ENCODE measurements at places on chromosomes 4 and X. TPM values are rescaled to one million over a fixed set of nuclear protein-coding genes. Genes with fewer than 3 reads are reported as not detected.

GRCh38 chr4:26334366-26334765, 13.6 kb downstream of the RBPJ start:
- no peak overlapping the region for H3K4me3 ChIP-seq
- no peak for DNase-seq
- H3K27me3 ChIP-seq, result no peaks in the 10 kb centered on the region
- H3K4me1 ChIP-seq, result peaks cover 11% of the 10 kb centered on the region
- no peak overlapping the region for H3K27ac ChIP-seq

GRCh38 chr4:74618659-74619058, 173.7 kb downstream of the AREG start:
- H3K4me3 ChIP-seq, result no peak overlapping the region
- peaks cover 3% of the 10 kb centered on the region for H3K4me1 ChIP-seq

- H3K27me3 ChIP-seq, result peaks cover 4% of the 10 kb centered on the region
- no peak for DNase-seq
- no peaks in the 10 kb centered on the region for H3K36me3 ChIP-seq
- H3K4me1 ChIP-seq, result no peaks in the 10 kb centered on the region
- H3K27ac ChIP-seq, result no peak overlapping the region
- H3K4me3 ChIP-seq, result no peak overlapping the region
Observed at GRCh38 chr4:5137927-5138326, 86.6 kb downstream of the STK32B start.

HMX1 gene
- total RNA-seq, result not detected

DNA sequence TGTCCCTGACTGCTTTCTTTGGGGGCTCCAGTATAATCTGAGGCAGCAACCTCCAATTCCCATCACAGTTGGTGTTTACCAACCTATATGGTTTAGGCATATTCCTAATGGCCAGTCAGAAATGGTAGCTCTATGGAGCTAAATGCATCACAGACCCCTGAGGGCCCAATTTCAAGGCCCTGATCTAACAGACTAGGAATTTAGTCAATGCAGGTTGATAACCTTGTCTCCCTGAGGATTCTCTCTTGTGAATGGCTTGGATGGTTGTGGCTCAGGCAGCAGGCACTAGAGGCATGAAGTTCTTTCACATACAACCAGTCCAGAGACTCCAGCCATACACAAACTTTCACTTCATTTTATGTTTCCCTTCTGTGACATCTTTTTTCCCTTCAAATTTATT, 59.4 kb downstream of the TMPRSS11F start:
- H3K27ac ChIP-seq, result no peak overlapping the region
- no peaks in the 10 kb centered on the region for H3K4me1 ChIP-seq
- no peaks in the 10 kb centered on the region for H3K36me3 ChIP-seq

SSX2 gene
- total RNA-seq, result not detected

DNA sequence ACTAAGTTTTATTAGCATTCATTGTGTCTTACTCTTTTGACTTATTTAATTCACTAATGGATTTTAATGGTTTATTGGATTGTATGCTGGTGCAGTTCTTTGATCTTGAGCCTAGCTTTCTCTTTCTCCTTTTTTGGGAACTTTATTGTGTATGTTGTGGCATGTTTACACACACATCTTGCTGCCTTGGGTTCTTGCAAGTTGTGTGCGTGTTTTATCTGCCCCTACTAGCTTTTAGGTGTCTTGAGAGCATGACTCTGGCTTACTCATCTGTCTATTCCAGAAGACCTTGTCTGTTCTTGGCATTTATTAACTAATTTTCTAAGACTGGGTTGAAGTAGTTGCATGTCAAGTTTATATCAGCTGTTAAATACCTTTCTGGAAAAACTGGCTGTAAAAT, 2.7 kb downstream of the TMEM165 start:
- H3K36me3 ChIP-seq, result no peaks in the 10 kb centered on the region
- DNase-seq, result no peak
- H3K27ac ChIP-seq, result peak overlapping the region; percentile 97
- H3K27me3 ChIP-seq, result no peaks in the 10 kb centered on the region

SPANXN4 gene
- total RNA-seq, result not detected

GRCh38 chrX:117910216-117910615, 206.4 kb downstream of the KLHL13 start:
- no peak overlapping the region for H3K4me3 ChIP-seq
- H3K27me3 ChIP-seq, result no peaks in the 10 kb centered on the region
- DNase-seq, result no peak
- H3K4me1 ChIP-seq, result no peaks in the 10 kb centered on the region

DNA sequence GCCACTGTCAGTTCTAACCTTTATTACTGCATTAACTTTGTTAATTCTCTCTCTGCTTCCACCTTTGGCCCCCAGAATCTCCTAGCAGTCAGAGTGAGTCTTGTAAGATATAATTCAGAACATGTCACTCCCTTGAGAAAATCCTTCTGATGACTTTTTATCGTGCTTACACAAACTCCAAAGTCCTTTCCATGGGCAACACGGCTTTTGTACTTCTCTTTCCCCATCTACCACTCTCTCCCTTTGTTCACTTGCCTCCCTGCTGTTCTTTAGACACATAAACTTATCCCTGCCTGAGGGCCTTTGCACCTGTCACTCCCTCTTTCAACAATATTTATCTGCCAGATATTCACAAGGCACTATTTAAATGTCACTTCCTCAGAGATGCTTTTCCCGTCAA, 64.8 kb downstream of the MAOB start:
- no peaks in the 10 kb centered on the region for H3K27me3 ChIP-seq
- no peaks in the 10 kb centered on the region for H3K36me3 ChIP-seq
- H3K27ac ChIP-seq, result no peak overlapping the region
- DNase-seq, result no peak
- no peak overlapping the region for H3K4me3 ChIP-seq

GRCh38 chr4:44652002-44652401, 577 bp upstream of the YIPF7 start:
- no peaks in the 10 kb centered on the region for H3K4me1 ChIP-seq
- no peaks in the 10 kb centered on the region for H3K36me3 ChIP-seq
- no peak overlapping the region for H3K4me3 ChIP-seq
- H3K27me3 ChIP-seq, result no peaks in the 10 kb centered on the region

CLCN4 gene
- total RNA-seq, result 34.6 TPM

GRCh38 chrX:136189222-136189621, 41.9 kb downstream of the FHL1 start:
- no peaks in the 10 kb centered on the region for H3K36me3 ChIP-seq
- peak; percentile 55 for DNase-seq
- no peaks in the 10 kb centered on the region for H3K27me3 ChIP-seq
- peaks cover 35% of the 10 kb centered on the region for H3K4me1 ChIP-seq
- H3K4me3 ChIP-seq, result no peak overlapping the region

DNA sequence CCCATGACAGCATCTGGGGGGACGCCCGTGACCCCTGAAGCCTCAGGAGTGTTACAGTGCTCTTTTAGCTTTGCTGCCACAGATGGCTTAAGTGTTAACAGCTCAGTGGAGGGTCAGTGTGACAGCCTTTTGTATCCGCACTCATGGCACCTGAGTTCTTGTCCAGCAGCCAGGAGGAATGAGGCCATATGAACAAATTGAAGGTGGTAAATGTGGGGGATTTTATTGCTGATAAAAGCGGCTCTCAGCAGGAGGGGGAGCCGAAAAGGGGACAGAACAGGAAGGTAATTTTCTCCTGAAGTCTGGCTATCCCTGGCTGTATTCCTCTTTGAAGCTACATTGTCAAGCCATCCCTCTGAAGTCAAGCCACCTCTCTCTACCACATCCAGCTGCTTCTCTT, 441.0 kb downstream of the RAPGEF2 start:
- H3K27ac ChIP-seq, result no peak overlapping the region
- no peaks in the 10 kb centered on the region for H3K27me3 ChIP-seq
- no peaks in the 10 kb centered on the region for H3K36me3 ChIP-seq

DNA sequence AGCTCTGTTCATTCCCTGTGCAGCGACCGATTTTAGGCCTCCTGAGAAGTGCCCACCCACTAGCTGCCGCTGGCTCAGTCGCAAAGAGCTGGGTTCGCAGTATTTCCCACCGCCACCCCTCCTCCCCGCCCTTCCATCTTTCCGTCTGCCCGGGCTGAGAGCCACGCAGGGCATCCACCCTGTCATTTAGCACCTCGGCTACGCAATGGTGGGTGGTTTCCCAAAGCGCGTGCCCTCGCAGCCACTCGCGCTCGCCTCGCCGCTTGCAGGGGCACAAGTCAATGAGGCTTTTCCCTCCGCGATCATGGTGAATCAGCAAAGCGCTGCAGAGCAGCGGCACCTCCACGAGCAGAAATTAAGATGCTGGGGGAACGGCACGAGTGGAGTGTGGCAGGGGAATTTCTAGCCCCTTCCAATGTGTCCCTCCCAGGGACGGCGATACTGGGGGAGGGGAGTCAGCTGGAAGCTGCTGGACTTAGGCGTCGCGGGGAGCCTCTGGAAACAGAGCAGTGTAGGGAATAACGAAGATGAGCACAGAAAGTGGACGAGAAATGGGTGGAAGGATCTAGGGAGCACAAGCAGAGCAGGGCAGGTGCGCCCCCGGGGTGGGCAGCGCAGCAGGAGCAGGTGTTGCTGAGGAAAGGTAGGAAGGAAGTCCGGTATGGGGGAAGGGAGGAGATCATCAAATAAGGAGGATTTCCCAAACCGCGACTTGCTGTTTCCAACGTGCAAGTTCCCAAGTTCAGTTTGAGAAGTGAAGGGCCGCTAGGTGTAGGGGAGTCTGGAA, 2.4 kb upstream of the PTCHD1 start:
- H3K36me3 ChIP-seq, result no peaks in the 10 kb centered on the region
- no peaks in the 10 kb centered on the region for H3K4me1 ChIP-seq
- H3K27me3 ChIP-seq, result peaks cover 72% of the 10 kb centered on the region

DNA sequence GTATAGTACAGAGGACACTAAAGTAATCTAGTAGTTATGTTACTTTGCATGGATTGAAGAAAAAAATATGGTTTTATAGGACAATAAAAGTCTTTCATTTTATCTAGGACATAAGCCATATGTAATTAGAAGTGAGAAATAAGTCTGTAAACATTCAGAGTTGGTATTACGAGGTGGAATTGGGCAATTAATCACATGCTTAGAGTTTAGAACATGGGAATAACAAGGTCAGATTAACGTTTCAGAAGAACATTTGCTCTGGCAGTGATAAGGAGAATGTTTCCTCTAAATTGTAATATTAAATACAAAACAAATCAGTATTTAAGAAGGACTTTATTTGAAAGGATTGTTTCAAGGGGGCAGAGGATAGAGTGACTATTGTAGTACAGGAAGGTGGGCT, 15.6 kb upstream of the SULT1E1 start:
- no peaks in the 10 kb centered on the region for H3K4me1 ChIP-seq
- H3K27me3 ChIP-seq, result no peaks in the 10 kb centered on the region
- no peak overlapping the region for H3K4me3 ChIP-seq
- no peak for DNase-seq

DNA sequence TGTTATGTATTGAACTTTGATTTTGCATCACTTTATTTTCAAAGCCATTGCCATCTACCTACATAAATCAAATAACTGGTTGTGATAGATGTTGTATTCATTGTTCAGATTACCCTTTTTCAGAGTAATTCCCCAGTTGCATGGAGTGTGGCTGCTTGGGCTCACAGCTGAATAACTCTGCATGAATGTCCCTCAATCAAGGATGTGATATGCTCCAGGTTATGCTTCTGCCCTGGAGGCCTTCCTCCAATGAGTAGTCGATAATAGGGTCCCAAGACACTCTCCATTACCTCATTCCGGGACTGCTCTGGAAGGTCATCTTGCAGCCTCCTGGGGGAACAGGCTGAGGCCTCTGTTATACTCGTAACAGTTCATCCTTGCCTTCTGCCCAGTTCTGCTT, 251.8 kb downstream of the ADGRL3 start:
- DNase-seq, result no peak
- no peak overlapping the region for H3K27ac ChIP-seq
- H3K4me3 ChIP-seq, result no peak overlapping the region
- H3K27me3 ChIP-seq, result no peaks in the 10 kb centered on the region
- no peaks in the 10 kb centered on the region for H3K4me1 ChIP-seq

DNA sequence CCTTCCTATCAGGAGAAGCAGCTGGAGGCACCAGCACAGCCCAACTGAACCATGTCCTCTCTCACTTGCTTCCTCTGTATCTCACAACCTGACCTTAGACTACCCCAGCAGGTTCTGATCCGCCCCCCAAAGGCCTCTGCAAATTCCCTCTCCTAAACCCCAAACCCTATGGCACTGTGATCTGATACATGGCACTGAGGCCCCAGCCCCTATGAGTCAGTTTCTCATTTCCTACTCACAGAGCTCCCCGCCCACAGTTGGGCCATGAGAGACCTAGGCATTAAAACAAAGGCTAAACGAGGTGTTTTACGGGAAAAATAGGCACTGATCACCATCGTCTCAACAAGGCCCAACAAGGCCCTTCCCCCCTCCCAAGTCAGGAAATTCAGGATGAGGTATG, 19.1 kb downstream of the SASH3 start:
- no peak overlapping the region for H3K4me3 ChIP-seq
- H3K27me3 ChIP-seq, result no peaks in the 10 kb centered on the region
- DNase-seq, result no peak
- no peaks in the 10 kb centered on the region for H3K4me1 ChIP-seq

GRCh38 chr4:112253382-112254000, 21.9 kb downstream of the AP1AR start:
- no peak overlapping the region for H3K4me3 ChIP-seq
- H3K27ac ChIP-seq, result no peak overlapping the region
- no peaks in the 10 kb centered on the region for H3K27me3 ChIP-seq
- H3K36me3 ChIP-seq, result no peaks in the 10 kb centered on the region
- H3K4me1 ChIP-seq, result no peaks in the 10 kb centered on the region

- no peaks in the 10 kb centered on the region for H3K4me1 ChIP-seq
- no peaks in the 10 kb centered on the region for H3K36me3 ChIP-seq
- no peaks in the 10 kb centered on the region for H3K27me3 ChIP-seq
- no peak overlapping the region for H3K4me3 ChIP-seq
- DNase-seq, result no peak
Observed at GRCh38 chr4:129344058-129344457, 248.1 kb downstream of the C4orf33 start.

Data from heart left ventricle (tissue), 16 donors.